ENCODE measurements at places on chromosomes 5 and 9.
A peak's percentile ranks its signal among the peaks of the same experiment; 100 is the strongest.

DNA sequence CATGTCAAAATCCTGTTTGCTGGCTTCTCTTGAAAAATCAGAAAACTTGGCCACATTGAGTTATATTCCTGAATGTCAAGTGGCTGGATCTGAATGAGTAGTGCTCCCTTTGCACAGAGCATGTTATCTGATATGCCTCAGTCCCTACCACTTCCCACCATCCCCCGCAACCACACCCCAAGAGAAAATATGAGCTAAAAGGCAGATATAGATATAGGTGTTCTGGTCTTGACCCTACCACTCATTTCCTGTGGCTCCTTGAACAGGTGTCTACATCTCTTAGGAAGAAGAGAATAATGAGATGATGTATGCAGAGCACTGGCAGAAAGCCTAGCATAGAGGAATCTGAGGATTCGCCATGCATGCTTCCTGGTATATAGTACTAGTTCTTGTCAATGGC lies 6.6 kb upstream of the CYSTM1 start:
- DNase-seq = peak; percentile 15

DNA sequence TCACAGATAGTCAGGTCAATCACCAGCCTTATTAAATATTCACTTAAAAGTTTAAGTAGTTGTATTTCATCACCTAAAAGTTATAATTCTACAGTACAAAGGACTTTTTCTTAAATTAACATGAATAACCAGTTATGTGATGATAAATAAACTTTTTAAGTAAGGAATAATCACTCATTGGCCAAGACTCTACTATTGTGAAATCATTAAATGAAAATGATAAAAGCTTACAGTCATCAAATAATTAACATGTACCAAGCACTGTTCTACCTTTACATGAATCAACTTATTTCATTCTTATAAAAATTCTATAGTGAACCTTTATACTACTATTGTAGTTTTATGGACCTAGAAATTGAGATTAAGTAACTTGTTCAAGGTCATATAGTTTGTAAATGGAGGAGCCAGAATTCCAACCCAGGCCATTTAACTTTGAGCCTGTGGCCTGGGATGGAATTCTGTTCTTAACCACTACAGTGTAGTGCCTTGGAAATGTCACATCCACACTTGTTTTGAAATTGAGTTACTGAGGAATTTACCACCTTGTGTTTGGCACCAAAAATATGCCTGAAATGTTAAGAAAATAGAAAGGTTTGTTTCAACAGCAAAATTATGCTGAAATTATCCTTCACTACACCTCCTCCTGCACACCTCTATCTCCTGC lies 32.8 kb upstream of the MSANTD3 start:
- no peak for DNase-seq

- no peak for DNase-seq
These were observed 11.7 kb downstream of the RICTOR start for GRCh38 chr5:39062530-39062929.

DNA sequence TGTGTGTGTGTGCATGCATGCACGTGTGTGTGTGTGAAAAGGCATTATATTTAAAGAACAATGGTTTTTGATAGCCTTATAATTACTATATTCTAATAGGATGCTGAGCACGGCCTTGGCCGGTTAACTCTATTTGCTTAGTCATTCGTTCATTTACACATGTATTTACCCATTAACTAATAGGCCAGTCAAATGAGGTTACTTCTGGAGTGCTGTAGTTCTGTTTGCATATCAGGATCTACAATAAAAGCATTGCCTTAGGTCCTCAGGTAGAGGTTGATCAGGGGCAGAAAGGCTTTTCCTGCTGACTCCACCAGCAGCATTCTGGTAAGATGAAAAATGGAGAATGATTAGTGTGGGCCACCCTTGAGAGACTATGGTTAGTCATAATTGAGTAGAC lies 219.0 kb downstream of the COMMD10 start:
- DNase-seq = no peak

DNA sequence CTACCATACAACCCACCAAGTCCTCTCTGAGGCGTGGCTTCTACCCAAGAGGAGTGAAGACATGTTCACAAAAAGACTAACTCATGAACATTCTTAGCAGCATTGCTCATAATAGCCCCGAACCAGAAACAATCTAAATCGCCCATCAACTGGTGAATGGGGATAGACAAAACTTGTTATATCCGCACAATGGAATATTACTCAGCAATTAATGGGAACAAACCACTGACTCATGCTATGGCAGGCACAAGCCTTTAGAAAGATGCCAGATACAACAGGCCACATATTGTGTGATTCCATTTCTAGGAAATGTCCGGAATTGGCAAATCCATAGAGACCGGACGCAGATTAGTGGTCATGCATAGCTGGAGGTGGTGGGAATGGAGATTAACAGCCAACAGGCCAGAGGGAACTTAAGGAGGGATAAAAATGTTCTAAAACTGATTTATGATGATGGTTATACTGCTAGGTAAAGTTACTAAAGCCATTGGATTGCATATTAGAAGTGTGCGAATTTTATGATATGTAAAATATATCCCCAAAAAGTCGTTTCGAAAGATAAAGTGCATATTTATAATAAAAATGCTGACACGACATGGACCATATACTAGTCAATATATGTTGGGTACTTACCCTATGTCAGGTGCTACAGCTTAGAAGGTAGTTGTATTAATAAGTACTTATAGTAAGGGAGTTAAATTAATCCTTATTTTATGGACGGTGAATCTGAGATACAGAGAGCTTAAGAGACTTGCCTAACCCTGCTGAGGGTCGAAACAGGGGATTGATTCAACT lies 55.4 kb downstream of the LHX2 start:
- DNase-seq = no peak

DNA sequence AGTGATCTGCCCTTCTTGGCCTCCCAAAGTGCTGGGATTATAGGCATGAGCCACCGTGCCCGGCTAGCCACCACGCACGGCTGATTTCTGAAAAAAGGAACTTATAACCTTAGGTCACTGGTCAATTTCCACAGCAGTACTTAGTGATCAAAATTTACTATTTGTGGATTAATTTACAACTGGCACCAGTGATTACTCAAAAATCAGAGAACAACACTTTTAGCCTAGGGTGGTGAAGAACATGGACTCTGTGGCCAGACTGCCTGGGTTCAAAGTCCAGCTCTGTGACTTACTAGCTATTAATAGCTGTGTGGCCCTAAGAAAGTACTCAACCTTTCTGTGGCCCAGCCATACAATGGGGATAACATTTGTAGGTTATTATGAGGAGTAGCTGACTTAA lies 50.8 kb upstream of the GLRX start:
- no peak for DNase-seq

- no peak for DNase-seq
These were observed 361.6 kb downstream of the GABRG2 start for GRCh38 chr5:162429142-162429541.

Measured in type B pancreatic cell (in vitro differentiated cells).